Choroid plexus epithelial cell (primary cell): ENCODE measurements at places on chromosomes 13 and 19.

DNA sequence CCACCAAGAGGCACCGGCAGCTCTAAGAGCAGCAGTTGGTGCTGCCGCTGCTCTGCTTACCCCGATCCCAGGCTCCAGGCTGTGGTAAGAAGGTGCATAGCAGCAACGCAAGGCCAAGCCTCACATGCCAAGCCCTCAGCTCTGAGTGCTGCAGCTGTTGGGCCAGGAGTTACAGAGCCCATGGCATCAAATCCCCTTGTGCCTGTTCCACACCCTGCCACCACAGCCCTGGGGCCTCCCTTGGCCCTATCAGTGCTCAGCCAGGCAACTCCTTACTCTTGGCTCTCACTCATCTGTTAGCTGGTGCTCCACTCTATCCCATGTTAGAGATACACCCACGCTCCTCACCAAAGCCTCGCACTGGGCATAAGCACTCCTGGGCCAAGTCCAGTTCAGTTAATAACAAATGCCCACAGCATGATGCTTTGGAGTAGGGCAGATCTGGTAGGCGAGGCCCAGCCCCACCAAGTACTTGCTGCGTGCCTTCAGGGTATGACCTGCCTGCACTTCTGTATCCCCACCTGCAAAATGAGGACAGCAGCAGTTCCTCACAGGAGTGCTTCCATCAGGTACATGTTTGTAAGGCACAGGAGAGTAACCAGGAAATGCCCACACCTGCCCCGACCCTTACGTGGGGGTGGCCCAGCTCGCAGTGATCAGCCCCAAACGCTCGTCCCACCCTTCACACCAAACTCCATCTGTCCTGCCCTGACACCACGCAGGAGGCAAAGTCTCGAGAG lies 16.2 kb downstream of the AKAP8L start:
- no peak for DNase-seq

DNA sequence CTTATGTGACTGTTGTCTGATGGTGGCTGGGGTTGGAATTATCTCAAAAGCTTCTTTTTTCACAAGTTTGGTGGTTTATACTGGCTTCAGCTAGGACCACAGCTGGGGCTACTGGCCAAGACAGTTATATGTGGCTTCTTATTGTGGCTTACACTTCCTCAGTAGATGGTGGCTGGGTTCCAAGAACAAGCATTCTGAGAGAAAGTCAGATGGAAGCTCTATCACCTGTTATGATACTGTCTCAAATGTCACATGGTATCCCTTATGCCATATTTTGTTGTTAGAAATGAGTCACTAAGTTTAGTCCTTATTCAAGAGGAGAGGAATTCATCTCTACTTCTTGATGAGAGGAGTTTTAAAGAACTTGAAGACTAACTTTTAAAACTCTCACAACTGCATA lies 41.6 kb downstream of the NDFIP2 start:
- DNase-seq, result peak; percentile 90

DNA sequence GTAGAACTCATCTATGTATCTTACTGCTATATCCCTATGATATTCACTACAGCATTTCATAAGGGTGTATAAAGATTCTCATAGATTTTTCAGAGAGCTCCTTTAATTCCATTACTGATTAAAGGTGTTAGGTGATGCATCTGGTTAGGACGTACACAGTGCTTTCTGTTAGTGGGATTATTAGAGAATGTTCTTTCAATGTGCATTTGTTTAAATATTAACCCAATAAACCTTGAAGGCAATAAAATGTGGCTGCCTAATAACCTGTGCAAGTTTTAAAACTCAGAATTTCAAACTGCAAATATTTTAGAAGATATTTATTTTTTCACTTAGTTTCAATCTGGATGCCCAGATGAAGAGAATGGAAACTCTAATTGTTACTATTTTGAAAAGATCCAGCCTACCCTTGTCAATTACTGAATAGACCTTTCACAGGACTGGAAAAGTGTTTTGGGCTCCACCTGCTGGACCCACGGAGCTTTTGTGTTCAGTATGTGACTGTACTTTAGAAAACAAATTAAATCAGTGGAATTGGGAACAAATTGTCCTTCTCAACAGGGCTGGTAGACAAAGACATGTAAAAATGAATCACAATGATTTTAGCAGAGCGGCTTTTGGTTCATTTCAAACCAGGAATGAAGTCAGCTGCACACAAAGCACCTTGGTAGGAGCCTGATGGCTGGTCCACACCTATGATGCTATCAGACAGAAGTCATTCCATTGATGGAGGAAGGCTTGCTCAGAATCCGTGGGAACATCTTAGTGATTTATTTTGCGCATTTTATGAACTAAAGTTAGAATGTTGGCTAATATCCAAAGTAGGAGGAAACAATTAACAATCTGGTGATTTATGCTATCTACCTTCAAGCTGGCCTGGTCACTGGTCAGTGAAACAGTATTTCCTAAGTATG lies 89.4 kb upstream of the RAP2A start:
- peak; percentile 81 for DNase-seq

DNA sequence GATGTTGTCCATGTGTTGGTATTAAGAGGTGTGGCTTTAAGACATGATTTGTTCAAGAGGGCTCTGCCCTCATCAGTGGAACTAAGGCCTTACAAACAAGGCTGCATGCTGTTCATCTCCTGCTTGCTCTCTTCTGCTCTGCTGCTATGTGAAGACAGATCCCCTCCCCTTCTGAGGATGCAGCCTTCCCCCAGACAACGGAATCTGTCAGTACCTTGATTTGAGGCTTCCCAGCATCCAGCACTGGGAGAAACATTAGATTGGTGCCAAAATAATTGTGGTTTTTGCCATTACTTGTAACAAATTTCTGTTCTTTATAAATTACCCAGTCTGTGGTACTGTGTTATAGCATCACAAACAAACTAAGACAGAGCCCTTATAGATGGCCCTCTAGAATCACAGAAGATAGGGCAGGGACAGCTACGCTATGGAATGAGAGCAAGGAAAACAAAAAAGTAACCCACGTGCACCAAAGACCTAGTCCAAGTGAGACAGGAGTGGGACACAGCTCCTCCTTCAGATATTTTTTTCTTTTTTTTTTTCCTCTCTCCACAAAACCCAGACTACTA lies 151.5 kb upstream of the RXFP2 start:
- no peak for DNase-seq

- peak; percentile 38 for DNase-seq
Observed at GRCh38 chr19:18278521-18279265, 2.7 kb downstream of the JUND start.

GRCh38 chr13:94799299-94799698 lies 87.0 kb upstream of the SOX21 start:
- no peak for DNase-seq

DNA sequence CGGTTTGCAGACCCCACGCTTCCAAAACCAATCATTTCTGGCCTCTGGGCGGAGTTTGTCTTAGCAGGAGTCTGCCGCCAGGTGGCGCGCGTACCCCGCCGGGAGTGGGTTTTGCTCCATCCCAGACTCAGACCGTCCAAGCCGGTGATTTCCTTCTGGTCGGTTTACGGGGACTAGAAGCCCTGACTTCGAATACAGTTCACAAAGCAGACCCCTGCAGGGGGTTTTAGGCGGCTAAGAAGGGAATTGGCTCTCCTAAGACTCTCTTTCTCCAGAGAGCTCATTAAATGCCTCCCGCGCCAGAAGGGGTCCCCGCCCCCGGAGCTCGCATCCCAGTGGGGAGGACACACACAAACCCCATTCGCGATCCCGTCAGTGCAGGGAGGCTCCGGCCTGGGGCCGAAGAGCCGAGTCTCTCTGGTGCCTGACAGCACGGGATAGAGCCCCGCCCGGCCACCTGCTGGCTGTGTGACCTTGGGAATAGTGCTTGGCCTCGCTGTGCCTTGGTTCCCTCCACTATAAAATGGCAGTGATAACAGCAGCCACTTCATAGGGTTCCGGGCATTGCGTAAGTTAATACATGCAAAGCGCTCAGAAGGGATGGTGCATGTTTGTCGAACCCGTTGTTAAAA lies 8.6 kb upstream of the NUP62 start:
- DNase-seq, result peak; percentile 76

- DNase-seq, result no peak
Observed at GRCh38 chr19:31427857-31428256, 78.6 kb upstream of the TSHZ3 start.

- DNase-seq, result peak; percentile 84
Observed at GRCh38 chr13:51793570-51794271, 10.2 kb downstream of the DHRS12 start.
